A172 (cell line): ENCODE measurements at places on chromosomes 7 and 10. TPM values are rescaled to one million over a fixed set of nuclear protein-coding genes. Genes with fewer than 3 reads are reported as not detected.

DNA sequence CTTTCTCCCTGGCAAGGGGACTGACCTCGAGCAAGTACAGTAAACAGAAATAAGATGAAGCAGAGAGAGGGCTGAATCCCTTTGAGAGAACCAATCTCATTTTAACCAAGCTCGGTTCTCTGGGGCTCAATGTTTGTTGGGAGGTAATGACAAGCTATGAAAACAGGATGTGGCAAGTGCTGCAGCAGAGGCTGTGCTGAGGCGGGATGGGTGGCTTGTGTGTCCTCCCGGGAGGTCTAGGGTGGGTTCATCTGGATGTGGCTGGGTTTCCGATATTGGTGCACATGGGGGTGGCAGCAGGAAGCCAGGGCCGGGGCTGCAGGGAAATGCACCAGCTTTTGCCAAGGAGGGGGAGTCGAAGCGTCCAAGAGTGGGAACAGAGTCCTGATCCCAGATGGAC lies 84.5 kb downstream of the AOAH start:
- no peak for DNase-seq

GRCh38 chr7:49623943-49624342 lies 149.5 kb upstream of the VWC2 start:
- DNase-seq, result no peak

DNA sequence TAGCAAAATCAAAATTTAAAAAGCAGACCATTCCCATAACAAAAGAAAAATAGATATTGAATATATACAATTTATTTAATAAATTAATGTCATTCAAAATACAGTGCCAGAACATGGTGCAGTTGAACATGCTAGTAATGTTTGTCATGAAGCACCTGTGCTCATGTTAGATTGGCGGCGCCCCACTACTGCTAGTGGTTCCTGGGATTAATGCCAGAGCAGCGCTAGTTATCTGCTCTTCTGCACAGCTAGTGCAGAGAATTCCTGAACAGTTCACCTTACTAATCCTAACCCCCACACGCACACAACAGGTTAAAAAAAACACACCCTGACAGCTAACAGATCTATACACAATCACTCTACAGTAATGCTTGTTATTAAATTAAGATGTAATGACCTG lies 23.4 kb downstream of the KBTBD2 start:
- DNase-seq, result no peak

DNA sequence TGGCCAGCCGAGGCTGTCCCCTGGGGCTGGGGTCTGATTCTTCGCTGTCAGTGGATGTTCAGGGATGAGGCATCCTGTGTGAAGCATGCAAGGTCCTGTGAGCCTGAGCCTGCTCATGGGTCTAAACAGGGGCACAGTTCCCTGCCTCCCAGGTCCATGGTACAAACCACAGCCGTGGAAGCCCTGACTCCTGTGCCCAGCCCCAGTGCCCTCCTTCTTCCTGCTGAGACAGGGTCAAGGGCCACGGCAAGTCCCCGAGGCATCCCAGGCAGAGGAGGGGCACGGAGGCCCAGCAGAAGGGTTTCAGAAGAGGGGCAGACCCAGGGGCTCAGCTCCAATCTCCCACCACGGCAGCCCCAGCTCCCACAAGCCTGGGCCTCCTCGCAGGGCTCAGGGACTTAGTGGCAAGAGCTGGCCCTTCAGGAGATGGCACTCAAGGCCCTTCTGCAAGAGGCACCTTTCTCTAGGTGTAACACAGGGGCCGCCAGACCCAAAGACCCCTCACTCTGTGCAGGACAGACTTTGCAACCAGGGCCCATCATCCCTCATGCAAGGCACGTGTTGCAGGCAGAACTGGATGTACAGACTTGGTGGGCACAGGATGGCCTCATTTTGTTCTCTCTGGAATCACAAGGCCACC lies 248.8 kb downstream of the TCERG1L start:
- no peak for DNase-seq

GRCh38 chr10:47152861-47153349 lies 147.1 kb upstream of the GDF10 start:
- DNase-seq, result peak; percentile 52

The HOGA1 gene
- total RNA-seq, result 6.3 and 7.7 TPM in 2 replicates

The CHST12 gene
- 9.8 and 17.3 TPM in 2 replicates for total RNA-seq
